ENCODE measurements at places on chromosomes 11 and 22.

- DNase-seq: no peak
These were observed at the start of gene FGF19 for GRCh38 chr11:69703768-69704507. TSS of gene FGF19 (minus strand) at chr11:69704022. CDS start at chr11:69703876, 146 bp downstream.

DNA sequence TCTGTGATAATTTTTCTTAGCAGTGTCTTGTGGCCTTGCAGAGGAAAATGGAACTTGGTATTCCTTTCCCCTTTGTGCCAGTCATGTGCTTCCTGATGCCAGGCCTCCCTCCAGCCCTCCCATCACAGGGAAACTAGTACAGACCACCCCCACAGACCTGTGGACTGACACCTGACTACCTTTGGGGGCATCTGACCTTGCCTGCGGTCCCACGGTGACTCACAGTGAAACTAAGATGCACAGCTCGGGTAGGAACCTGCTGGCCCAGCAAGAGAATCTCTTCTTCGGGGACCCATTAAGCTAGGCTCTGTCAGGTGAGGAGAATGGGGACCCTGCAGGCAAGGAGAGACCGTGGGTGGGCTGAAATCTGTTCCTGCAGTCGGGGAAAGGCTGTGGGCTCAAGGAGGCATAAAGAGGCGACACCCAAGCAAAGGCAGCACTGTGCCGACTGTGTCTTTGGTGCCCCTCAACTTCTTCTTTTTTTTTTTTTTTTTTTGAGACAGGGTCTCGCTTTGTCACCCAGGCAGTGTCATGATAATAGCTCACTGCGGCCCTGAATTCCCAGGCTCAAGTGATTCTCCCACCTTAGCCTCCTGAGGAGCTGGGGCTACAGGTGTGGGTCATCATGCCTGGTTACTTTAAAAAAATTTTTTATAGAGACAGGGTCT is 20.8 kb upstream of the PEX26 start:
- DNase-seq: peak; percentile 72

- DNase-seq: no peak
These were observed 35.0 kb upstream of the TPBGL start for GRCh38 chr11:75205564-75206020.

GRCh38 chr11:103529181-103529684 is 420.0 kb downstream of the DYNC2H1 start:
- DNase-seq: no peak

DNA sequence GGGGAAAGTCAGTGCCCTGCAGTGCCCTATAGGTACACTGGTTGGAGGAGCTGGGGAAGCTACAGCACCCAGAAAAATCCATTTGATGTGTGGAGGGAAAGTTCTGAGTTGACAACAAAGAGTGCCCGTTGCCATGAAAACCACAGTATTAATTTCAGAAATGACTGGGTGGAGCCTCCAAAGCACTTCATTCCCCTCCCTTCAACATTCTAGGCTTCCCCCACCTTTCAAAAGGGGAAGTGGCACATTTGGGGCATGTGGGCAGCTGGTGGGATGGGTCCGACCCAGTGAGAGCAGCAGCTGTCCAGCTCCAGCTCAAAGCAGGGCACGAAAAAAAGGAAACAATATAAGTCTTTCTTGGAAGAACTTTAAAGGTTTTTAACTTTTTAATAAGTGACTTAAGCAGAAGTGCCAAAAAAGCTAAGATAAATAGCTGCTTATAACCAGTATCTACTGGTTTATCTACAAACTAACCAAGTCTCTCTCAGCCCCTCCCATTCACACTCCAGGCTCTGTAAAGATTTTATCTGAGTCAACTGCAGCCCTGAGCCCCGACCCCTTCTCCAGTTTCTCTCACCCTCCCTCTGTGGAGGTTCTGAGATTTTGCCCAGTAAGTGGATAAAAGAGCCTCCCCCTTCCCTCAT is 9.0 kb upstream of the AHNAK start:
- peak; percentile 87 for DNase-seq

DNA sequence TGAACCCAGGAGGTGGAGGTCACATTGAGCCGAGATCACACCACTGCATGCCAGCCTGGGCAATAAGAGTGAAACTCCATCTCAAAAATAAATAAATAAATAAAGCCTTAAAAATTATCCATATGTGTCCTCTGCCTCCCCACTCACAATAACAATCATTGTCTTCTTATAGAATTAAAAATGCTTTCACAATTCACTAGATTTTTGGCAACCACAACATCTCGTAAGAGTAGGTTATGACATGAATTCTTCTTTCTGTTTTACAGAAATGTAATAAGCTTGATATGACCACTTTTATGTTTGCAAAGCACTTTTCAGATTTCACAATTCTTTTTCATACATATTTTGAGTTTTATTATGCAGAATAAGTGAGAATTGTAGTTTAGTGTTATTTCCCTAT is 54.5 kb upstream of the HSPA8 start:
- DNase-seq: no peak

DNA sequence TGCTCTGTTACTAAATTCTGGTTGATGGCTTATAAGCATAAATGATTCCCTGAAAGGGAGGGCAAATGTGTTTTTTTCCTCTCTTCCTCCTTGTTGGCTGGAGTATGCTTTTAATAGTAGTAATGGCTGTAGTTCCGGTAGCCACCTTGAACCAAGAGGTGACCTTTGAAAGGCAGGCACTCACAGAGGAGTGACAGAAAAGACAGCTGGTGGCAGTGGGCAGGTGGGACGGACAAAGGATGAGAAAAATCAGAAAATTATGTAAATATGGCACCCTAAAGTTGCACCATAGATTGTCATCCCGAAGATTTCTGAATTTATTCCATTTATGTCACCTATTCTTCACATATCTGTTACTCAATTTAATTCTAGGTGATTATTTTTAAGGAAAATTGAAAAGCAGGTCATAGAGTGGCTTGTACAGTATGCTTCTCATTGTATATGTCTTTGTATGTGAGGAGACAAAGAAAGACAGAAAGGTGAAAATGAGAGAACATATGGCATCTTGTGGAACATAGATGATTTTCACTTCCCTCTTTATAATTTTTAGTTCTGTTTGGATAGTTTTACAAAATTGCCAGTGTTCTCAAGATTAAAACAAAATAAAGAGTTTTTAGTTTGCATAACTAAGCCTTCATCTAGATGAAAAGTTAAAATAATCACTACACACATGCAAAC is 17.0 kb downstream of the CASP12 start:
- no peak for DNase-seq

DNA sequence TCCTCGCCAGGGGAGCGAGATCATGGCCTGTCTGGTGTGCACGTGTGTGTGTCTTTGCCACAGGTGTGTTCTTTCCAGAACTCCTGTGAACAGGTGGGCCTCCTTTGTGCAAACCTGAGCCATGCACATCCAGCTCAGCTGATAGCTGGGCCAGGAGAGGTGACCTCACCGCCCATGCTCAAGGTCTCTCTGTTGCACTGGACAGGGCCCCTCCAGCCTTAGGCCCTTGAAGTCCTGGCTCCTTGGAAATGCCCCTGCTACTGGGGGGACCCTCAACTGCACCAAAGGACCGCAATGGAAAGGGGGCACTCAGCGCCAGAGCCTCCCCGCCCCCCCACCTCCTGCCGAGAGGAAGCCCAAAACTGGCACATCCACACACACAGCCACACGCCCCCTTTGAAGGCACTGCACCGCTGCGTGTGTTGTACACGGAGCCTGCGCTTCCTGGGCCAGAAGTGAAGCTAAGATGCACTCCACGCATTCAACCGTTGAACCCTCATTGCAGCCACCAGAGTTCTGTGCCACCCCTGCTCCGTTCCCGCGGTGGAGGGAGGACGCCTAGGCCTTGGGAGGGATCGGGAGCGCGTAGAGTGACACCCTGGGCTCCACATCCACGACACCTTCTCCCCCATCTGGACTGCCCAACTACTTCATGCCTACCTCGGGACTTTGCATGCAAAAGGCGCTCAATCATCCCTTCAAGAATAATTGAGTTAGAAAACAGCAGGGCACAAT is 16.4 kb upstream of the IL2RB start:
- DNase-seq: no peak

- DNase-seq: no peak
These were observed 385.1 kb downstream of the CADM1 start for GRCh38 chr11:115119146-115119545.

- no peak for DNase-seq
These were observed 2.1 kb downstream of the RTN3 start for GRCh38 chr11:63683133-63683991.

DNA sequence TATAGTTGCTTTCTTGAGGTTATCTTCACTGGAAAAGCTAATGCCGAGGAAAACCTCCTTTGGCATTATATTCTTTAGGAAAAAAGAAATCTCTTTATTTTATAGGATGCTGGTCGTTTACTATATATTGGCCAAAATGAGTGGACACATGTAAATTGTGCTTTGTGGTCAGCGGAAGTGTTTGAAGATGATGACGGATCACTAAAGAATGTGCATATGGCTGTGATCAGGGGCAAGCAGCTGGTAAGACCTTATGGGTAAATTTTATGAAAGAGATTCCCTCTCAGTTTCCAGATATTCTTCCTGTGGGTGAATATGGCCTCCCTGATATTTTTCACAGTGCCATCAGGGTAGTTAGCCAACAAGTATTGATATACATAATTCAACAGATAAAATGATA is 29.4 kb upstream of the TTC36 start:
- no peak for DNase-seq

DNA sequence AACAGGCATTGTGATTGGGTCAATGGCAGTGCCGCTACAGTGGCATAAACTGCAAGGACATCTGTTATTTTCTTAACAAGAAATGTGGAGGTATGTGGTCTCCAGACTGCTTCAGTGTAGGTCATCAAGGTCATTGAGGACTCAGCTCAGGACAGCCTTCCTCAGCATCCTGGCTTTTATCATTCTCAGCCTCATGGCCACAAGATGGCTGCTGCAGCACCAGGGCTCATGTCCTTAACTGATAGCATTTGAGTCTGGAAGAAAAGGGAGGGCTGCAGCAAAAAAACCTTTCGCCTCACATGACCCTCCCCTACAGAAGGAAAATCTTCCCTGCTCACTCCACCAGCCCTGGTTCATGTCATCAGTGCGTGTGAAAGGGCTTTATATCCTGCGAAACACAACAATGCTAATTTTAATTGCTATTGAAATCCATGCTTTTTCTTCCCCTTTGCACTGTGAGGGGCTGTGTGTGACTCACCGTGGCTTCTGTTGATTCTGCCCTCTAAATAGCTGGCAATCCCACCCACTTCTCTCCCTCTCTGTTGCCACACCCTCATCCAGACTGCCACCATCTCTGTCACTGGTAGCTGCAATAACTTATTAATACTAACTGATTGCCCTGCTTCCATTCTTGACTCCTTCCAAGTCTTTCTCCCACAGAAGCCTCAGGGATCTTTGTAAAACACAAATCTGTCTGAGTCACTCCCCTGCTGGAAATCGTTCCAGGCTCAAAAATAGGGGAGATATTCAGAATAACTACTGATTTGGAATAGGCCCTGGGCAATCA is 43.8 kb downstream of the CHRDL2 start:
- no peak for DNase-seq

- no peak for DNase-seq
These were observed 55.4 kb downstream of the QSER1 start for GRCh38 chr11:32947978-32948377.

GRCh38 chr11:12964650-12965049 is 44.5 kb upstream of the RASSF10 start:
- DNase-seq: no peak

DNA sequence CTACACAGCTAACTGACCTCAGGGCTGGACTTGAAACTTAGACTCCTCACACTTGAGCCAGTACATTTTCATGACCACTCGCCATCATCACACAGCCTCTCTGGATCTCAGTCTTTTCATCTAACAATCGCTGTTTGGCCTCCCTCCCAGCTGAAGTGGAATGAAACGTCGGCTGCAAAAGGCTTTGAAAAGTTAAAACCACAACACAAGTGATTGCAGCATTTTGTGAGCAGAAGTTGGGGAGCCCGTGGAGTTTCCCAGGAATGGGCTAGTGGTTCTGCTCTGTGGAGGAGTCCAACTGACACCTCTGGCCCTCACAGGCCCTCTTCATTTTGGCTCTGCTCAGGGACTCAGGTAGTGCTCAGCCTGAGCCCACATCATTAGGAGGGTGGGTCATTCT is 35.9 kb upstream of the TRIM29 start:
- DNase-seq: no peak

DNA sequence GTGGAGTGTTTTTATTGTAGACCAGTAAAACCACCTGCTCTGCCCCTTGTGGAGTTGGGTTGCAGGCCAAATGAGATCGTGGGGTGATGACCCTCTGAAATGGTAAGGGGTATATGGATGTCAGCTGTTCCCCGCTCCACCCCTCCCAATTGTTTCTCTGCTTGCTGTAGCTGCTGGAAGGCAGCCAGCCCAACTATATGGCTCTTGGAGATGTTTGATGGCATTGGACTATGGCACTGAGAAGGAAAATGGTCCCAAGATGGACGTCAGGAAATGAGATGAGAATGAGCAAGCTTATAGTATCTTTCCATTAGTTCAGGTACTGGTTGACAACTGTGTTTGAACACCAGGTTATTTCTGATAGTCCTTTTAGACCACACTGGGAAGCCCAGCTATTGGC is 94.8 kb upstream of the SORL1-AS1 start:
- no peak for DNase-seq

GRCh38 chr11:9701799-9702198 is 37.9 kb downstream of the SWAP70 start:
- DNase-seq: no peak

DNA sequence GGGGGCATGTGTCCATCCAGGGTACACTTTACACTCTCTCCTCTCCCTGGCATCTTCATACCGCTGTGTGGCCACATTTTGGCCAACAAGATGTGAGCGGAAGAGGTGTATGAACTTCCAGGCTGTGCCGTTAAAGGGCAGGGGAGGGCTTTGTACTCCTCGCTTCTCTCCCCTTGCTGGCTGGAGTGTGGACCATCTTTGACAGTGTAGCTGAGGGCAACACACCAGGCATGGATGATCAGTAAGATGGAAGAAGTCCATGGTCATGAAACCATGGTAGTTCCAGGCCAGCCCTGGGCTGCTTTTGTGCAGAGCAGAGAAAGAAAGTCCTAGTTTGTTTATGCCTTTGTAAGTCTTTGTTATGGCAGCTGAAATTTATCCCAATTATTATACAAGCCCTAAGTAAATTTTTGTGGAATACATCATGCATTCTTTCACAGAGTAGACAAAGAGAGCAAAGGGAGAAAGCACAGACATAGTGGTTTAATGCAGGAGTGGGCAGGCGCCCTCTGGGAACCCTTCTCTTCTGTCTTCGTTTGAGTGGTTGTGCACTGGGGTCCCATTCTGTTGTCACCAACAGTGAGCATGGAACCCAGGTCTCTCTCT is 70.4 kb downstream of the FBXO7 start:
- DNase-seq: no peak

All from memory B cell (primary cell).